SW 1271 (cell line): ENCODE measurements at places on chromosomes 11 and 22.

DNA sequence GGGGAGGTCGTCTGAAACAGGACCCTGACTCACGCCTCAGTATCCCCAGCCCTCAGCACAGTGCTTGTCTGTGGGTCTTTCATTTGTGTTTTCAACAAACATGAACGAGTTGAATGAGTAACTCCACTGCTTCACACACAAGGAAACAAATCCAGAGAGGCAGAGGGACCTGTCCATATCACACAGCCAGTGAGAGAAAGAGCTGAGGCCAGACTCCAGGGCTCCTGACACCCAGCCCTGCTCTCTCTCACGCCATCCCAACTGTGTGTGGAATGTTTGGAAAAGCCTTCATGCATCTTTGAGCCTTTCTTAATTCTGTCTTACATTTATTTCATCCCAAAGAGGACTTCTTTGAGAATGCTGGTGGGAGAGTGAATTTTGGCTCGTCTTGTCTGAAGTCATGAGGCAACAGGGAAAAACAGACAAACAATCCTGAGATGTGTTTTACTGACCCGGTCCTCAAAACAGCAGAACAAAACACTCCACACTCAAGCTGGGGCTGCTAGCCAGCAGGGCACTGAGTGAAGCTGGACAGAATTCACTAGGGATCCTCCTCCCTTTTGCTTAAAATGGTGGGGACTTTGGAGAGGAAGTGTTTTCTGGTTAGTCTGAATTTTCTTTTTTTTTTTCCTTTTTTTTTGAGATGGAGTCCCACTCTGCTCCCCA is 19.7 kb upstream of the ALG8 start:
- no peak for DNase-seq

DNA sequence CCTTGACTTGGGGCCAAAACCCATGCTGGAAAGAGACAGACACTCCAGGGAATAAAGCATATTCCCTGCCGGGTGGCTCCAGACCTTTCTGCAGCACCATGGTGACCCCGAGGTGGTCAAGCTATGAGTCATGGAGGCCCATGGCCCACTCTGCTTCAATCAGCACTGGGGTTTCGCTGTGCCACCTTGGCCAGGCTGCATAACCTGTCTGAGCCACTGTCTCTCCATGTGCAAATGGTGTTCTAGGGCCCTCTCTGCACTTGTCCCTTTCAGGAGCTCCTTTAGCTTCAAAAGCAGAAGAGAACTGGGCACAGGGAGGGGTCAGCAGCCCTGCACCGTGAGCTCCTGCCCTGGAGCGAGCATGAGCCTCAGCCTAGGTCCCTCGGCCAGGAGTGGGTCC is 410.1 kb downstream of the SHANK2 start:
- DNase-seq: no peak

GRCh38 chr11:84819128-84819527 is 808.0 kb downstream of the DLG2 start:
- no peak for DNase-seq

DNA sequence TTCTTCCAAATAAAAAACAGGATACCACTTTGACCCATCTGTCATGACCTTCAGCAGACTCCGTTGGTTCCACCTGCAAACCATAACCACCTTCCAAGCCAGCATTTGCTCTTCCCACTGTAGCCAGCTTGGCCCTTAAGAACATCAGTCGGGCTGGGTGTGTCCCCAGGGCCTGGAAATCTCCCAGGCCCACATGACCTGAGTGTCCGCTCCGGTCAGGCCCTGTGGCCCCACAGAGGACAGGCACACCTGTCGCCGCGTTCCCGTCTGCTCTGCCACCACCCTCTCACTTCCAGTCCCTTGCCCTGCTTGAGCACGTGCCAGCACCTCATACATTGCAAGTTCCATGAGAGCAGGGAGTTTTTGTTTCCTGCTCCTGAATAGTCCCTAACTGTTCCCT is 65.7 kb upstream of the PITPNB start:
- DNase-seq: no peak

DNA sequence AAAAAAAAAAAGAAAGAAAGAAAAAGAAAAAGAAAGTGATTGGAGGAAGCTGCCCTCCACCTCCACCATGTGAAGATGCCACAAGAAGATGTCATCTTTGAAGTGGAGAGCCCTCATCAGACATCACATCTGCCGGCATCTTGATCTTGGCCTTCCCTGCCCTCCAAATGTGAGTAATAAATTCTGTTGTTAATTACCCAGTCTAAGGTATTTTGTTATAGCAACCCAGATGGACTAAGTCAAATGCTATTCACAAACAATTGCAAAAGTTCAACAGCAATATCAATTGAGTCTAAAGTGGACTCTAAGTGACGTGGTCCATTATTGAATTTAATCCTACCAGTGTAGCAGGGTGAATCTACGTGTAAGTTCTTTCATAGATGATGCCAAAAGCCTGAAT is 55.9 kb upstream of the NUP160 start:
- no peak for DNase-seq

DNA sequence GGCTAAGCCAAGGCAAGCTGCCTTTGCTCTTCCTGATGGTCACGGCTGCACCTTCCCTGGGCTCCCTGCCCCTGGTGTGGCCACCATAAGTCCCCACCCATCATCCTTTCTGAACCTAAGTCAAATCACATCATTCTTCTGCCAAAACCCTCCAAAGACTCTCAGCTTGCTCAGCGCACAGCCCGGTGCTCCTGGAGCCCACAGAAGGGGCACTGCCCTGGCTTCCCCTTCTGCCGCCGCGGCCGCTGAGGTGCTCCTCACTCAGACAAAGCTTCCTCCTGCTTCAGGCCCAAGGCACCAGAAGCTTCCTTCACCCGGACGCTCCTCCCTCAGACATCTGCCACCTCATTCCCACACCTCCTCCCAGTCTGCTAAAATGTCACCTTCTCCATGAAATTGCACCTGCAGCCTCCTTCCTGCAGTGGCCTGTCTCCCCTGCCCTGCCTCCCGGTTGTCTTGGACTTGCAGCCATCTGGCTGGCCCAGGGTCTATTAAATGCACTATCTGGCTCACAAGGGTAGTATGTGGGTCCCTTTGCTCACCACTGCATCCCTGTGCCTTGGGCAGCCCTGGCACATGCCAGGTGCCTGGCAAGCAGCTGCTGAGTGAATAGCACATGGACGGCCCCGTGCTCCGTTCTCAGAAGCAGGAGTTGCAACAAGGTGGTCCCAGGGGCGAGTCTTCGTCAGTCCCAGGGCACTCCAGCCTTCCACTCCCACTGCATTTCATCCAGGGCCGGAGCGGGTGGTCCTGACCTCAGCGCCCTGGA is 108.2 kb downstream of the WNT7B start:
- DNase-seq: no peak
